SK-N-MC (cell line): ENCODE measurements at places on chromosomes 5 and 9.

DNA sequence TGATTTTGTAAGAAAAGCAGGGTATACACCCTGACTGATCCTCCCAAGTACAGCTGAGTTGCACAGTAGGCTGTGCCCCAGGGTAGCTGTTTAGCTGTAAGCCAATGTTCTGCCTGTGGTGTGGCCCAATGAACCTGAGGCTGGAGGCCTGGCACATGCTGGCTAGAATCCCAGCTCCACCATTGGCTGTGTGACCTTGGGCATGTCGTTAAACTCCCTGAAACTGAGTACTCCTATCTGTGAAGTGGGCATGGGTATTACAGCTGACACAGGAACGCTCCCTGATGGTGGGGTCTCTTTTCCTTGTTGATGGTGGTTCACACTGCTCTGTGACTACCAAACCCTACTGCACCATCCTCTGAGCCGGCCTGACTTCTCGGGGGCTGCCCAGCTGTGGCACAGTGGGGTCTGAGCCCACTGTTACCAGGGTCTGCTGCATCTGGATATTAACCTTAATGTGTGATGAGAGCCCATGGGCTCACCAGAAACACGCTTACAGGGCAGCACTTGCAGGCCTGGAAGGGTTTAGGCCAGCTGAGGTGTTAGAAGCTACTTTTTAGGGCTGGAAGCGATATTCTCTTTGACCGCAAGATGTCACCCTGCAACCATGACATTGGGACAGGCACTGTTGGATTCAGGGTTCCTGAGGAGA is 7.0 kb upstream of the GADD45G start:
- DNase-seq, result no peak

DNA sequence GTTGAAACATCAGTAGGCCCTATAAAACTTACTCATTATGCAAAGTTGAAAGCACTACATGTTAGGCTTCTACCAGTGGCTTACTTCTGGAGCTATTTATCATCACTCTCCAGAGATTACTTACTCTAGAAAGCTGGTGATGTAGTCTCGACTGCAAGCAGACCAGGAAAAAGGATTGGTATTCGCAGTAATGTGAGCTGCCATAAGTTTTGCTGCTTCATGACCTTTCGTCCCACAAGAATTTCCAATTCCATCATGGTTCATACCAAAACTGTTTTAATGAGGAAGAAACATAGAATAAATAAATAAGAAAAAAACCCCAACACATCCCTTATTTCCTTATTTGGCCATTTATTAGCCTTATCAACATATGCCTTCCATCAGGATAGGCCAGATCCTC is 181.9 kb downstream of the ADAMTS6 start:
- DNase-seq, result no peak

DNA sequence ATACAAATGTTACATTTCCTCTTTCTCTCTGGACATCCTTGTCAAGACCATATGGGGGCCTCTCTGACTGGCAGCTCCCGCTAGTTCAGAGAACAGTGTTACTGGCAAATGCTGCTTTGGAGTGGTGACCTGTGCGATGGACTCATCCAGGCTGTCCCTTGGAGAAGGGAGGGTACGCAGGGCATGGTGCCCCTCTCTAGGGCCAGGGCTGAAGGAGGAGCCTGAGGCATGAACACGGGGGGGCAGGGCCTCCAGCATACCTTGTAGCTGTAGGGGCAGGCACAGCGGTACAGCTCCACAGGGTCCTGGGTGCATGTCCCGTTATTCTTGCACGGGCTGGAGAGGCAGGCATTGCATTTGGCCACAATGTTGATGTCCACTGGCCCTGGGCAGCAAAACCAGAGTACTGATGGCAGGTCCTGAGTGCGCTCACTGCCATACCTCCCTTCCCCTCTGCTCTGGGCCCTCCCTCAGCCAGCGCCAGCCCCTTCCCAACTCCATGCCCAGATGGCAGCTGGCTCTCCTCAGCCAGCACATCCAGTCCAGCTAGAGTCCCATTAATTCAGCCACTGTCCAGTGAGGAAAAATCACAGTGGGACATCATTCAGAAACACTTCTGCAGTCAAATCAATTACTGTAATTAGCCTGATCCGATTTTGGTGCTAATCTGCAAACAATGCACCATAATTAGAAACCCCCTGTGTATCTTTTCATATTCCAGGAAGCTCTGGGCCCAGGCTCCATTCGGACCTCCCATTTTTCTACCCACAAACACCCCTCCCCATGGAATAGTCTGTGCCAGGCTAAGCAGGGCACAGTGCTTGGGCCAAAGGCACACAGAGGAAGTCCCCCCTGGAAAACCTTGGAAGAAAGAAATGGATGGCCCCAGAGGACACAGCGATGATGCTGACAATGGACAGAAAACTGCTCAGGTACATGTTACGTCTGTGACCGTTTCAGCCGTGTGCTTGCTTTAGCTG is 128.8 kb upstream of the PANK3 start:
- DNase-seq, result no peak

DNA sequence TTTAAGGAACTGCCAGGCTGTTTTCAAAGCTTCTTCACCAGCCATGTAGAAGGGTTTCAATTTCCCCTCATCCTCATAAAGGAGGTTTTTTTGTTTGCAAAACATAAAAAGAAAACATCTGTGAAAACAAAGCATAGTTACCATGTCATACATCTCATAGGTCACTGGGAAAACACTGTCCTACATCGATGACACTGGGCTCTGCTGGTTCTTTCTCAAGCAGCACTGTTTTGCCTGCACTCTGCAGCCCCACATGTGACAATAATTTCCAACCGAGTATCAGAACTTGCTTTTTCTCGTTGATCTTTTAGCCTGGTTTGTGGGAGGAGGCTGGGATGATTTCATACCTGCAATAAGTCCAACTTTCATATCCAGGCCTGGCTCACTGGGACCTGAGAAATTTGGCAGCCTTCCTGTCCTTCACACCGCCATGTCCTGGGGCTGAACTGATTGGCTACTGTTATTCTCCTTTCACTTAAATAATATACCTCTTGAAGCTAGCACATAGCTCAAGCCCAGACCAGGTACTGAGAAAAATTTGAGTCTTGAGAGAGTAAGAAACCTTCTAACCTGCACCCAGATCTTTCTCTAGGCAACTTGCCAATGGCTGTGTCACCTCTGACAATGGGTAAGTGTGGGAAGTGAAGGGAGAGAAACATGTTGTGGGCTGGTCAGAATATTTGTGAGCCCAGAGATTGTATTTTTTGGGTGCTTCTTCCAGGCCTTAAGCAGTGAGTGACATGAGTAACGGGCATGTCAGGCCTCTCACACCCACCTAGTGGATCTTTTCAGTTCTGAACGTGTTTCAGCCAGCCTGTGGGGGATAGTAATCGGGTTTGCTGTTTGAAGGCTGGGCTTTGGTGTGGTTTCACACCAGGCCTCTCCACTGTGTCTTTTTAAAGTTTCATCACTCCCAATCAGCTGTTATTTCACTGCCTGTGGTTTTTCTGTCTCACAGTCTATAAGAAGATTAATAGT is 502.8 kb downstream of the NTRK2 start:
- DNase-seq, result no peak

GRCh38 chr9:124137009-124137943 is 120.5 kb upstream of the NEK6 start:
- DNase-seq, result no peak

GRCh38 chr5:119273391-119273839 is 82.4 kb upstream of the TNFAIP8 start:
- no peak for DNase-seq
